ENCODE measurements at places on chromosomes 1 and 21.

DNA sequence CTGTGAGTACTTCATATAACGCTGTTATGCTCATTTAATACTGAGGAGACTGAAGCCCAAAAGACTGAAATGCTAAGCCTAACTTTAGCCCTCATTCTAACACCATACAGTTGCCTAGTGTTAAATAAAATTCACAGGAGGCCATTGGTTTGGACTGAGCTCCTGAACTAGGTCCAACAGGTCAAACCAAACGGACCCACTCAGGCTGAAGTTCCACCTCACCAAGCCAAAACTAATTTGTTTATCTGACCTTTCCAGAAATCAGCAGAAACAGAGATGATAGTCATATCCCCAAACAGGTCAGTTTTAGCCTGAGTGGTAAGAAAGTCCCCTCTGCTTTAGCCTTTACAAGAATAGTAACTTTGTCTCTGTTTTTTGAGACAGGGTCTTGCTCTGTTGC is 311.3 kb upstream of the ZP4 start:
- DNase-seq = no peak

- no peak for DNase-seq
Observed at GRCh38 chr1:2358651-2359640, 32.4 kb downstream of the MORN1 start.

DNA sequence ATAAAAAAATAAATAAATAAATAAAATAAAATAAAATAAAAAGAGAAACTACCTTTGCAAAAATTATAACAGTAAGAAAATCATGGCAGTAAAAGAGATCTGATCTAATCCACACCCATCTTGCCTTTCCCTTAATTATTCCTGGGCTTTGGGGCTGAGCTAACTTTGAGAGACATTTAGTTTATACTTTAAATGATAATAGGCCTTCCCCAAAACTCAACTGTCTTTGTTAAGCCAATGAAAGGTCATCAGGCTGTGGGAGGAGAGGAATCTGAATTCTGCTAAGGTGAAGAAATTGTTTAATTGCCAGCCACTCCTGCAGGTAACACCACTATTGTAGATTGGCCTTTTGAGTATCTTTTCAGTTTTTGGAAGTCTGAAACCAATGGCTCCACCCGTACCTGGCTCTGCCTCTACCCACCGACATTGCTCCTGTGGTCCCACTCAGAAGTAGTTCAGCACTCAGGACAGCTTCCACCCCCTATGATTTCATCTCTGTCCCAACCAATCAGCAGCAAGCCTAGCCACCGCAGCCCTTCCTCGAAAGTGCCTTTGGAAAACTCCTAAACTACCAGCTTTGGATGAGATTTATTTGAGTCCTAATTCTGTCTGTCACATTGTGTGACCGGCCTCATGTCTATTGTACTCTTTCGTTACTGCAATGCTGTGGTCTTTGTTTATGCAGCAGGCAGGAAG is 23.0 kb upstream of the PNRC2 start:
- DNase-seq = peak; percentile 31

DNA sequence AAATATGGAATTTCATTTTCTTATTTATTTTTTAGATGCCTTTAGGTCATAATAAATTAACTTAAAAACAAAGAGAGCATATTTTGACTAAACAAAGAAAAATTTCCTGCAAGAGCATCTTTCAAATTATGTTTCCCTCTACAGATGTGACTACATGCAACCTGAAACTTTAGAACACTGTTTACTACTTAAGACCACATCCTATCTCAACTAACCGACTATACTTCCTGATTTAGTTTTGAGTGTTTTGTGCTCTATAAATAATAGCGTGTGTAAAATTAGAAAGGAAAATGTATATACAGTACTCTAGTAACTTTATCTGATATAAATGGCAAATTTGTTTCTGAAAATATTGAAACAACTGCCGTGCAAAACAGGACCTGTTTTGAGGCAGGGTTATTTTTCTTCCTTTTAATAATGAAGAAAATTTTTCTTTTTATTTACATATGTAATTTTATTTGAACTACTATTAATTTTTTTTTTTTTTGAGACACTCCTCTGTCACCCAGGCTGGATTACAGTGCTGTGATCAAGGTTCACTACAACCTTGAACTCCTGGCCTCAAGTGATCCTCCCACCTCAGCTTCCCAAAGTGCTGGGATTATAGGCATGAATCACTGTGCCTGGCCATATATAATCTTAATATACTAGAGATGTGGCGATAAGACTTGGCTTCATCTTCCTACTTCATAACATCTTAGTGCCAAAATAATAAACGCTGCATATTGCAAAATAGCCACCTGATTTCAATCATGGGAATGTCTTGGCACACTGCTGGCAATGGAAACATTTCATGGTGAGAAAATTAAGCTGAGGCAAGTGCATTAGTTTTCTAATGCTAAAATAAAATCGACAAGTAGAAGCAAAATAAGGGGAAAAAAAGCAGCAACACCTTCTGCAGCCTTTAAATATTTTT is 12.3 kb downstream of the ZRANB2 start:
- no peak for DNase-seq

- DNase-seq = peak; percentile 73
Observed at GRCh38 chr21:17454315-17455027, 58.4 kb upstream of the CXADR start.

DNA sequence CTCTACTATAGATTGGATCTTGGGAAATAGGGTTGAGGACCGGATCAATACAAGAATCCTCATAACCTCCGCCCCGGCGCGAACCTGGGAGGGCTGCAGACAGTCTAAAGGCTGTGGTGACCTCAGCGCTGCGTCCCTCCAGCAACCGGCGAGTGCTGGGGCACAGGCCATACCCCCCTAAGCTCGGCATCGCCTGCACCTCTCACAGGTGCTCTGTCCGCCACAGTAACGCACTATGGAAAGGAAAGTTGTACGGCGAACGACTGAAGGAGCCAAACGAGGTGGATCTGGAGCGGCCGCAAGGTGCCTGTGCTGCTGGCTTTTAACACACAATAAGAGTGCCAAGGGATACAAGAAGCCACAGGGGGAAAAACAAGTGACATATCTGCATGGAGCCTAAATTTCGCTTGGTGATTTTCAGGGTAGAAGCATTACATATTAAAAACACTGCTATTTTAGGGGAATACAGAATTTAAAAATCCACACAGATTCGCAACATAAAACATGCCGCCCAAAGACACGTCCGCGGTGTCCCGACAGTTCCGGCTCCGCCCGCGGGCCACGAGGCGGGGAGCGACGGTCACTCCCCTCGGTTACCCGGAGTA is 1.4 kb upstream of the RBM15 start:
- DNase-seq = no peak

GRCh38 chr21:31707499-31707898 is 24.4 kb downstream of the SCAF4 start:
- DNase-seq = no peak

- DNase-seq = peak; percentile 13
Observed at GRCh38 chr1:212355230-212355969, 59.3 kb downstream of the PACC1 start.

GRCh38 chr1:221708987-221709386 is 32.9 kb downstream of the DUSP10 start:
- peak; percentile 74 for DNase-seq

DNA sequence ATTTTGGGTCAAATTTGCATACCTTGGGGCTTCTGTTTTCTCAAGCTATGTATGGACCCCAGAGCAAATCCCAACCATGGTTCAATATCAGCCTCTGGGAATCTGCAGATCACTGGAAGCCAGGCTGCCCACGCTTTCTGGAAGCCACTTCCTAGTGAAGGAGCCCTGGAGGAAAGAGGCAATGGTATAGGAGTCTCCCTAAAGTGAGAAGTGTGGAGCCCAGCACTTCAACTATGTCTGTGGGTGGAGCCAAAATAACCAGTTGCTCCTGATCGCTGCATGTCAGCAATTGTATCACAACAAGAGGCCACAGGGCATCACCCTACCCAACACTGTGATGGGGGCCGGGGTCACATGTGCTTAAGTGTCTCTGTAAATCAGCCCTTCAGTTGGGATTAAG is 26.9 kb downstream of the ETS2 start:
- no peak for DNase-seq

DNA sequence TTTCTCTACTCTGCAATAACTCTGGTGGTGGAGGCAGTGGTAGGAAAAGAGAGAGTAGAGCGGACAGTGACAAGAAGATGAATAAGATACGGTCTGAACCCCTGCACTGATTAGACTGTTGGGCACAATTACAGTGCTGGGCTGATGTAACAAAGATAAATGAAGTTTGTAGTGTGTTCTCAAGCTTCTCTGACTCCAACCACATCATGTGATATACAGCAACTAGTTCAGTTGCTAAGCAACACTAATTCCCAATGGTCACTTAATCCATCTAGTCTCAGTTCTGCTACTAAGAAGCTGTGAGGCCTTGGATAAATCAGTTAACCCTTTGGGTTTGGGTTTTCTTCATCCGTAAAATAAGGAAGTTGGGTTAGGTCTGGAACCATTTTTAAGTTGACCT is 17.3 kb downstream of the DDR2 start:
- DNase-seq = no peak

DNA sequence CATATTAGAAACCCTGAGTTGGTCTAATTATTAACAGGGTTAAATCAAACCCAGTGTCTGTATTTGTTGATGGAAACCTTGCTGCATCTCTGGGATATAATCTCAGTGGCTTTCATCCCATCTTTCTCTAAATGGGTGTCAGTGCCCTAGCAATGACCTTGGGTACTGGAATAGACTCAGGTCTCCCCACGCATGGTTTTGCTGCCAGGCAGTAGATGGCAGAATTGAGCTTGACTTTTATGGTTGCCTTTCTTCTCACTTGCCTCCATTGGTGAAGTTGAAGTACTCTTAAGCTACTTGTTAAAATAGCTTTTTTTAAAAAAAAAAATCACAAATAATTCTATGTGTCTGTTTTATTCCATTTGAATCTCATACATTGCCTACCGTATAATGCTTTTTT is 81.8 kb upstream of the HMCN1 start:
- DNase-seq = no peak

- DNase-seq = no peak
Observed at GRCh38 chr1:8107897-8108296, 81.8 kb upstream of the ERRFI1 start.

DNA sequence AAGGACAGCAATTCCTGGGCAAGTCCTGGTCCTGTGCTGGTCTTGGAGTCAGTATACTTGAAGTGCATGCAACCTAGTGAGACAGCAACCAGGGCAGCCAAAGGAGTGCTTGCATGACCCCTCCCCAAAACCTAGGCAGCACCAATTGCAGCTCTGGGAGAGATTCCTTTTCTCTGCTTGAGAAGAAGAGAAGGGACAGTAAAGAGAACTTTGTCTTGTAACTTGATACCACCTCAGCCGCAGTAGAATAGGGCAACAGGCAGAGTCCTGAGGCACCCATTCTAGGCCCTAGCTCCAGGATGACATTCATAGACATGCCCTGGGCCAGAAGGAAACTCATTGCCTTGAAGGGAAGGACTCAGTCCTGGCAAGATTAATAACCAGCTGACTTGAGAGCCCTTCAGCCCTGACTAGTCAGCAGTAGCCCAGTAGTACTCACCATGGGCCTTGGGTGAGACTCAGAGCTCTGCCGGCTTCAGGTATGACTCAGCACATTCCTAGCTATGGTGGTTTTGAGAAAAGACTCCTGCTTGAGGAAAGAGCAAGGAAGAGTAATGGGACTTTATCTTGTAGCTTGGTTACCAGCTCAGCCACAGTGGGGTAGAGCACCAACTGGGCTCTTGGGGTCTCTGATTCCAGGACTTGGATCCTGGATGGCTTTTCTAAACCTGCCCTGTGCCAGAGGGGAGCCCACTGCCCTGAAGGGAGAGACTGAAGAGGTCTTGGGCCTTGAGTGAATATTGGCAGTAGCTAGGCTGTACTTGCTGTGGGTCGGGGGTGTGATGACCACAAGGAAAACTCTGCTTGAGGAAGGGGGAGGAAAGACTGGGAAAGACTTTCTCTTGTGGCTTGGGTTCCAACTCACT is 51.7 kb upstream of the ACADM start:
- DNase-seq = peak; percentile 86
